Activated CD4-positive, alpha-beta T cell treated with anti-CD3 and anti-CD28 coated beads, Interleukin-2, amount 50 U/mL, for 48 hours (primary cell): ENCODE measurements at places on chromosomes 2 and 18.

GRCh38 chr2:122029456-122029855, 274.0 kb downstream of the TSN start:
- no peak for DNase-seq

GRCh38 chr18:57175532-57175931, 28.6 kb downstream of the BOD1L2 start:
- no peak for DNase-seq

- DNase-seq = no peak
Observed at GRCh38 chr2:168002021-168002553, 245.3 kb downstream of the STK39 start.

DNA sequence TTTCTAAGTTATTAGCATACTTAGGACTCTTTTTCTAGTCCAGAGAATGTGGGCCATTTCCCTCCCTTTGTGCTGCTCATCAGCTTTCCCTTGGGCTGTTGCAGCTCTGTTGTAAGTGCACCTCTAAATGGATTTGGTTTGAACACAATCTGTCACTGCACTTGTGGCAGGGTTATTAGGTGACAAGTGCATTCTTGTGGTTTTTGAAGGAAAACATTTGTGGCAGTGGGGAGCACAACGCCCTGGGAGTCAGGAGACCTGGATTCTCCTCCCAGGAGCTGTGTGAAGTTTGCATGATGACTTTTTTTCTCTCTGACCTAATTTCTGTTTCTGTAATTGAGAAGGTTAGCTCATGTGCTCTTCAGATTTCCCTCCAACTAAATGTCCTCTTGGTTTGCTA, 630.9 kb upstream of the FAM98A start:
- DNase-seq = no peak
